Neuronal stem cell (in vitro differentiated cells): ENCODE measurements at places on chromosomes 13 and 19.

DNA sequence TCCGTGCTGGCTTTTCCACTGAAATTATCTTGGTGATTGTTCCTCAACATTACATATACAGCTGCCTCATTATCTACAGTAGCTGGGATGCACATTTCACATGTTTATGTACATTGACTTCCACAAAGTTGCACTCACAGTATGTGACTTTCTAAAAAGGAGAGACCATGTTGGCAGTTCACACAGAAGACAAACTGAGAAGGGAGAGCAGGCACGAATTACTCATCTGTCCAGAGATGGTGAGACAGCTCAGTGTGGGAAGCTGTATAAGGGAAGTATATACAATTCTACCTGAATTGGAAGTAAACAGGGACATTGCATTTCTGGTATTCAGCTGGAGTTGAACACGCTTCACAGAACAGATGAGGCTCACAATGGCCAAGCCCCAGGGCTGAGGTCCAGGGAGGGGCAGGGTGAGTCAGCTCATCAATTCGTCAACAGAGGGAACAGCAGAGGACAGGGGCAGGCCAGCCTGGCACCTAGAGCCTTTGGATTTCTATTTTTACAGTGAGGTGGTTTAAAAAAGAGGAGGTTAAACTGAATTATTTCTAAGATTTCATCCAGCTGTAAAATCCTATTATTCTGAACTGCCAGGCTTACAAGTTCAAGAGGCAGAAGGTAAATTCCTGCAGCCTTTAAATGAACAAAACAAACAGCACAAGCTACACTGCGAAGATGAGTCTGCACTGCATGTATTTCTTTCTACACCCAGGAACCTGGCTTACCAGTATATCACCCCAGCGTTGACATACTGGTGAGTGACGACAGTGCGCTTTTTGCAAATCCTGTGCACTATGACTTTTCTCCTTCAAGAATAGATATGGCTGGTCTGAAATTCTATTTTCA lies 9.8 kb downstream of the PARP4 start:
- peak; percentile 24 for DNase-seq
- H3K27me3 ChIP-seq, result no peaks in the 10 kb centered on the region
- H3K27ac ChIP-seq, result peak overlapping the region; percentile 32
- H3K36me3 ChIP-seq, result peaks cover 51% of the 10 kb centered on the region
- no peak overlapping the region for H3K4me3 ChIP-seq
- peaks cover 7% of the 10 kb centered on the region for H3K4me1 ChIP-seq

GRCh38 chr13:31878955-31879354 lies 139.6 kb downstream of the RXFP2 start:
- no peak overlapping the region for H3K27ac ChIP-seq
- DNase-seq, result no peak
- peaks cover 2% of the 10 kb centered on the region for H3K4me1 ChIP-seq

DNA sequence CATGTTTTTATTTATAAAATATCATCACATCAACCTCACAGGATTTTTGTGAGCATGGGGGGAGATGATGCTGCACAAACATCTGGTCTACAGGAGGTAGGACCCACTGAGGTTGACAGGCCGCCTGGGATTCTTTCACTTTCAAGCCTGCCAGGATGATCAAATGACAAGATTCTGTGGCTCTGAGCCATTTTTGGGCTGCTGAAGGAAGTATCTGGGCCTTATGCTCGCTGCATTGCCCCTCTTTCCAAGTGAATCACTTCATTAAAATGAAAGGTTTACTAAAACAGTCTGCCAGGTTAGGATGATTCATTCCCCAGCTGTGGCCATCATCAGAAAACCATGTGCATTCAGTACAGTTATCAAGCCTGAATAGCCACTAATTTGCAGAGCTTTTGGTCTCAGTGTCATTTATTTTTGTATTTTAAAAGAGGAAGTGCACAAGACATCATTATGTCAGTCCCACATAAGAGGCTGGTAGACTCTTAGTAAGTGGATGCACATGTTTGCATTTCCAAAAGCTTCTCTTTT lies 34.4 kb downstream of the STARD13 start:
- no peak overlapping the region for H3K27ac ChIP-seq
- no peaks in the 10 kb centered on the region for H3K36me3 ChIP-seq
- no peak for DNase-seq
- H3K27me3 ChIP-seq, result no peaks in the 10 kb centered on the region
- no peak overlapping the region for H3K4me3 ChIP-seq

DNA sequence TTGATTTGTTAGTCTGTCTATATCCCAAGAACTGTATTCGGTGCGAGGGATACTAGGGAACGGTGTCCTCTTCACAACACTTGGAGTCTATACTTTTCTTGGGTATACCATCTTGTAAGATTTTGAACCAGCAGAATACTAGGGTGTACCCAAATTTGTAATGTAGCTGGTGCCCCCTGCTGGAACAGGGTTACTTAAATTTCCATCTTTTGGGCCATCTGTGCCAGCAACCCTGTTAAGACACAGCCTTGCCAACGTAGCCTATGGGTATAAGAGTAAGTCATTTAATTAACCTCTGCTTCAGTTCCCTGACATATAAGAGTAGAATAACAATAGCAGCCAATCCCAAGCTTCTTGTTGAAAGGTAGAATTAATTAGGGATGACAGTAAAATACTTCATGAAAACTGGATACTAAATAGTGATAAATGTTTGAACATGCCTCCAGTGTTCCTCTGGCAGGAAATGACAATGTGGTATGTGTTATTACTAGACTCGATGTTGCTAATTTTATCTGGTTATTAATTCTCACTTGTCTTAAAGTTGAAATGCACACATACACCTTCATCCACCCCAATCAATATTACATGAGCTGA lies 607.6 kb downstream of the FGF9 start:
- H3K4me1 ChIP-seq, result no peaks in the 10 kb centered on the region
- DNase-seq, result peak; percentile 8
- H3K4me3 ChIP-seq, result no peak overlapping the region

DNA sequence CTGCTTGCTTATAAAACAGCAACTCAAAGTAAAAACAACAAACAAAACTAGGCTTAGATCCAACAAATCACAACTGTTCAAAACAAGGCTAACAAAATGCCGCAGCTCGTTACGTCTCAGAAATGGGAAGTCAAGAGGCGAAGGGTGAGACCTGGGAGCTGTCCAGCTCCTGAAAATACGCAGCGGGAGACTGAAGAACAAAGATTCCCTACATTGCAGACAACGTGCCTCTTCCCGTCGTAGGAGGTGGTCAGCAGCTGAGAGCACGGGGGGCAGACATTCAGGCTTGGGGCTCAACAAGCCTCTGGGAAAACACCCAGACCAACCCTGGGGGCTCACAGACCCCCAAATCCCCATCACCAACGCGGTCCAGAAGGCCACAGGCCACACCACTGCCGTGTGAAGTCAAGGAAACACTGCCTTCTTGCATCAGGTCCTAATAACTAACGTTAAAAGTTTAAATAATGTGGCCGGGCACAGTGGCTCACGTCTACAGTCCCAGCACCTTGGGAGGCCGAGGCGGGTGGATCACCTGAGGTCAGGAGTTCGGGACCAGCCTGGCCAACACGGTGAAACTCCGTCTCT lies 13.5 kb downstream of the PLPP2 start:
- DNase-seq, result peak; percentile 63
- peaks cover 14% of the 10 kb centered on the region for H3K27me3 ChIP-seq
- H3K4me3 ChIP-seq, result no peak overlapping the region
- H3K27ac ChIP-seq, result no peak overlapping the region
- H3K36me3 ChIP-seq, result no peaks in the 10 kb centered on the region

DNA sequence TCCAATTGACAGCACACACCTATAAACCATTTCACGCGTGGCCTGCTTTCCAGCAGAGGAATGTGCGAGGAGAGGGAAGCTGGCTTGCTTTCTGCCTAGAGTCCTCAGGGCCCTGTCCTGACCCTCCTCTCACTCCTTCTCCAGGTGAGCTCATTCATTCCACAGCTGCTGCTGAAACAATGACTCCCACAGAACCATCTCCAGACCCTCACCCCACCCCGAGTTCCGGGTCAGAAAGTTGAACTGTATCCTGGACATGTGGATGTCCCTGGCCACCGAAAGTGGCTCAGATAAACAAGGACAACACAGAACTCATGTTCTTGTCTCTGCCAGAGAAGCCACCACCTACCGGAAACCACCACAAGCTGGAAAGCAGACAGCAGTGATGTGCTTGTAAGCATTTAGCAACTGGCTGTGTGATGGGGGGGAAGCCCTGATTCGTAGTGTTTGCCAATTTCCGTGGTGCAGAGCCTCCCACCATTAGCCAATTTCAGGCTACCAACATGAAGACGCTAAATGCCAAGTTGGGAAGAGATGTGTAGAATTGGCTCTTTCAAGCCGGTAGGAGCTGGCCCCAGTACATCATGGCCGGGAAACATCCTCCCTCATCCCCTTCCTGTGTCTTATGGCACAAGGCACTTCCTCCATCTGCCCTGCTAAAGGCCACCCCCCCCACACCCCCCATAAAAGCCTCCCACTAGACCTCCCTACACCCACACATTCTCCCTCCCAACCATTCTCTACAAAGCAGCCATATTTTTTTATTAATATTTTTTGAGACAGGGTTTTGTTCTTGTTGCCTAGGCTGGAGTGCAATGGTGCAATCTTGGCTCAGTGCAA lies 5.0 kb downstream of the SYCE2 start:
- H3K27me3 ChIP-seq, result no peaks in the 10 kb centered on the region
- no peak for DNase-seq
- H3K36me3 ChIP-seq, result no peaks in the 10 kb centered on the region
- no peak overlapping the region for H3K4me3 ChIP-seq

GRCh38 chr13:51666374-51666773 lies 82.1 kb downstream of the WDFY2 start:
- no peaks in the 10 kb centered on the region for H3K4me1 ChIP-seq
- H3K4me3 ChIP-seq, result no peak overlapping the region
- H3K36me3 ChIP-seq, result peaks cover 9% of the 10 kb centered on the region
- H3K27me3 ChIP-seq, result no peaks in the 10 kb centered on the region

DNA sequence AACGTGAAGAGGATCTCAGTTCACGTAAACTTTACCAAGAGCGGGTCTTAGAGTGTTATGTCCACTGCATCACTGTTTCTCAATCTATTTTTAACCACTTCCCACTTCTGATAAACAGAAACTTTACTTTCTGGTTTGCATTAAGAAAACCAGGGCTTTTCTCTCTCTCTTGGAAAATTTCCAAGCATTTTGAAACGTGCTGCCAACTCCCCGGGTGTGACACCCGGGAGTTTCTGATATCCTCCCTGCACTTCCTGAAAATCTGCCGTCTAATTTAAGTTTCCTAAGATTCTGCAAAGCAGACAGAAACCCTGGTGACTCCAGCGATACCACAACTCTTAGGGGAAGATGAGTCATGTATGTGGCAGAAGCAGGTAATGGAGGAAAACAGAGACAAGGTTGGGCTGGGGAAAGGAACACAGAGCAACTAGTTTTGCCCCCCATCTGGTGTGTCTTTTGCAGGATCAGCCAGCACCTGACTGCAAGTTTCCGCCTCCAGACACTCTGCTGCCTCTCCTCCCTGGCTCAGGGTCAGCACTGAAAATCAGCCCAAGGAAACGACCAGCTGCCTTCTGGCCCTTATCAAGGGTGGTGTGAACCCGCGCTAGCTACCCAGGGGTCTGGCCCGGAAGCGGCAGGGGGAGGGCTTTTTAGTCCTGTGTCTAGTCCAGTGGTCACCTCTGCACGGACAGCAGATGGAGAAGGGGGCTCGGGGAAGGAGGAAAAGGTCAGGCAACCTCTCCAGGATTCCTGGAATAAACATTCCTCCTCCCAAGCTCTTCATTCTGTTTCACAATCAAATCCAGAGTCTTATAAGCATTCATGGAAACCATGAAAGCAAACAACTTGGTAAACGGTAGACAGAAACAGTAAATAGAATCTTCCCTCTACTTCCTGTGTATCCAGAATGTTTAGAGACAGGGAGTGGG lies 11.3 kb upstream of the FFAR2 start:
- H3K36me3 ChIP-seq, result no peaks in the 10 kb centered on the region
- no peaks in the 10 kb centered on the region for H3K4me1 ChIP-seq
- no peak for DNase-seq
- no peaks in the 10 kb centered on the region for H3K27me3 ChIP-seq

DNA sequence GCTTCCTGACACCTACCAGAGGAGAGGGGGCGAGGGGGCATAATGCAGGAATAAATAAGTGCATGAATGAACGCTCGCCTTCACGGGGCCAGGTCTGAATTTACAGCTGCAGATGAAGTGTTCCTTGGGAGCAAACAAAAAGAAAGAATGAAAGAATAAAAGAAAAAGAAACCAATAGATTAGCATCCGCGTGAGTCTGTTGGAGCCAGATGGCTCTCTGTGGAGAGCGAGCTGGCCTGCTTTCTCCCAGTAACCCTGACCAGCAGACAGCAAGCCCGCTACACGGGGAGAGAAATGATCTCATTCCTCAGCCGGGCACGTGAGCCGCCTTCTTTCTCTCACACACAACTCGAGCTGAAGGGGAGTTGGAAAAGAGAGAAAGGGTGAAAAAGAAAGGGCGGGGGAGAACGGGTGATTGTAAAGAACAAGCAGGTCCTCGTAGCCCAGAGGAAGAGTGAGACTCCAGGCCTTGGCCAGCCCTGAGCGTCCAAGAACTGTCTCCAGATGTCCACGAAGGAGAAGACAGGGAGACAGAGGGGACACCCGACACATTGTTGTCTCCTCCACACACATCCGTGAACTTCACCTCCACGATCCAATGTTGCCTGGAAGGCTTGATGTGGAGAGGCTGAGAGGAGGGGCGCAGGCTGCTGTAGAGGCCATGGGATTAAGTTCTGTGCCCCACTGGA lies 81.4 kb downstream of the RNASEH2B start:
- H3K27ac ChIP-seq, result no peak overlapping the region
- no peak overlapping the region for H3K4me3 ChIP-seq
- no peaks in the 10 kb centered on the region for H3K27me3 ChIP-seq

- peaks cover 13% of the 10 kb centered on the region for H3K4me1 ChIP-seq
- no peak overlapping the region for H3K27ac ChIP-seq
- peaks cover 12% of the 10 kb centered on the region for H3K27me3 ChIP-seq
- DNase-seq, result no peak
- no peaks in the 10 kb centered on the region for H3K36me3 ChIP-seq
These were observed 114.5 kb downstream of the SLC7A1 start for GRCh38 chr13:29480893-29481525.

DNA sequence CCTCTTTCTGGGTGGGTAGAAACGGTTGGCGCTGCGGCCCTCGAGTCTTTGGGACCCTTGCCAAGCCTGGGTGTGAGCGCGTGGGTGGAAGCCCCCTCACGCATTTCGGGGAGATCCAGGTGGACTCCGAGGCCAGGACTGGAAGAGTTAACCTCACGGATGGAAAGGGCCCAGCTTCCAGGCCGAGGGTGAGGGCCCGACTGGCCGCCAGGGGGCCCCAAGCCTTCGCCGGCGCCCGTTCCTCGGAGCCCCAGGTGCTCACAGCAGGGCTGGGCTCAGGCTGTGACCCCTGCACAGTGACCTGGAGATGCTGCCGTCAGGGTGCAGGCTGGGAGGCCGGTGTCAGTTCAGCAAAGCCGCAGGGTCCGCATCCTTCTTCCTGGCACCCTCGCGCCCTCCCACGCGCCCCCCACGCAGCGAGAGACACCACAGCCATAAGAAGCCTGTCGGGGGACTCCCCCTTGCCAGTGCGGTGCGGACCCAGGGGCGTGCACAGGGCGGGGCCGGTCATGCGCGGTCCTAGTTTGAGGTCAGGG lies 34.2 kb upstream of the TMEM255B start:
- peaks cover 2% of the 10 kb centered on the region for H3K4me1 ChIP-seq
- peak; percentile 66 for DNase-seq
- peak overlapping the region; percentile 52 for H3K4me3 ChIP-seq
